Fibroblast of skin of left biceps (primary cell): ENCODE measurements at places on chromosomes 16 and 17.

DNA sequence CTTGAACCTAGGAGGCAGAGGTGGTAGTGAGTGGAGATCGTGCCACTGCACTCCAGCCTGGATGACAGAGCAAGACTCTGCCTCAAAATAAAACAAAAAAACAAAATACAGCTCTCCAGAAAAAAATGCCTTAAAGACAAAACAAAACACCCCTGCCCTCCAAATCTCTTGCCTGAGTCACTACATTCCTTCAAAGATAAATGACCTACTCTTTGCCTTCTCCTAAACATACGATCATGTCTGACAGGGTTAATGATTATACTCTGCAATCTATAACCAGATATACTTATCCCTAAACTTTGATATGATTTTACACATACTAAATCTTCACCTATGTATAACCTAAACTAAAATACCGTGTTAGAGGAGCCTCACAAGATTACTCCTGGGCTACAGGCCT lies 1.4 kb upstream of the SETD6 start:
- no peak for DNase-seq

DNA sequence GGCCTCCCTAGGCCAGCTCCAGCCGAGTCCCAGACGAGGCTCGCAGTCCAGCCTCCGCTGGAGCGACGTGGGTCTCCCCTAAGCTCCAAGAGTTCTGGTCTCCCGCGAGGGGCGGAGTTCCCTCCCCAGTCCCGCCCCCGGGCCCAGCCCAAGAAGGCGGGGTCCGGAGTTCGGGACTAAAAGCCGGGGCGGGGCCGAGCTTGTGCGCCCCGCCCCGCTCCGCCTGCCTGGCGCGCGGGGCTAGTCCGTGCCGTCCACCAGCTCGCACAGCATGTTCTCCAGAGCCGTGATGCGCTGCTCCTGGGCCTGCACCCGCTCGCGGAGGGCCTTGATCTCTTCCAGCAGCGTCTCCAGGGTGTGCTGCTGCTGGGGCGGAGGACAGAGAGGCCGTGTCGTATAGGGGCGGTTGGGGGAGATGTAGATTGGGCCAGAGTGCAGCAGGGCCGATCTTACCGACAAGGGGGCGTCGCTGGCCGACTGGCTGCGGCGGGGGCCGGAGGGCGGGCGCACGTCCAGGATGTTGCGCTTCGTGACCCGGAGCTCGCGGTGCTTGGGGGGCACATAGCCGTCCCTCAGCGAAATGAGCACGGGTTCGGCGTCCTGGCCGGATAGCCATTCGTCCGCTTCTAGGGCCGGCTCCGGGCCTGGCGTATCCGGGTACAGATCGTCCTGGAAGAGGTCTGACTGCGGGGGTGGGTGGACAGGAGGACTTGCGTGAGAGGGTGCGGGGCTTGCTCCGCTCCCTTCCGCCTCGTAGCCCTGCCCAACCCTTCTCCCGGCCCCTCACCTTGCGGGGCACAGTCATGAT lies 7.0 kb downstream of the CORO6 start:
- DNase-seq, result no peak

- DNase-seq, result no peak
Measured at GRCh38 chr17:17264430-17264829, 16.6 kb downstream of the COPS3 start.

DNA sequence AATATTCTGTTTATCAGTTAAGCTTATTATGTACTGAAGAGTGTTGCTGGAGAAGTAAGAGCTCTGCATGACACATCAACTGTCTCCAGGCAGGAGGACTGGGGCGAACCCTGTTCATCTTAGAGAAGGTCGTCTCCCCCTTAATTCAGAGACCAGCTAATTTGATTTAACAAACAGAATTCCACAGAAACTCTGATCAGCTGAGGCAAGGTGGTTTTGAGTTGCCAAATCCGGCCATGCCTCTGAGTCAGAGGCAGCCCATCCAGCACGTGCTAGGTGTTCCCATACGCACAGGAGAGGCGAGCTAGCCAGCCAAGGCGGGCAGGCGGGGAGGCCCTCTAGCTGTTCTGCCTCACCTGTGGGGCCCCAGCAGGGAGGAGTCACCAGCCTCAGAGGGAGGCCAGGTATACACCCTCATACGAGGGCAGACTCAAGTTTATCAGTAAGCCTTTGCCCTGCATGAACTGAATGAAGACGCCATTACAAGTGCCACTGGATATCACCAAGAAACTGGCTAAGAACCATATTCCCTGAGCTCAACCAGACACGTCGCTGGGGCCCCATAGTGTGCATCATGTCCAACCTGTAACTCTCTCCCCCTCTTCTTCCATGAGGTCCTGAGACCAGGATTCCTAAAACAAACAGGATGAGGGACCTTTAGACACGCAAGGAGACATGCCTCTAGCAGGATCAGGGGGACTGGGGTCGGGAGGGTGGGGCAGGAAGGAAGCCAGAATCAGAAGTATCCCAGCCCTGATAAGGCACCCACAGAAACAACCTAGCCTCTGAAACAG lies 25.7 kb downstream of the STAT5A start:
- DNase-seq, result no peak

GRCh38 chr17:45009676-45010467 lies 41.6 kb downstream of the DCAKD start:
- no peak for DNase-seq
